ENCODE measurements at places on chromosomes 2 and 18.

DNA sequence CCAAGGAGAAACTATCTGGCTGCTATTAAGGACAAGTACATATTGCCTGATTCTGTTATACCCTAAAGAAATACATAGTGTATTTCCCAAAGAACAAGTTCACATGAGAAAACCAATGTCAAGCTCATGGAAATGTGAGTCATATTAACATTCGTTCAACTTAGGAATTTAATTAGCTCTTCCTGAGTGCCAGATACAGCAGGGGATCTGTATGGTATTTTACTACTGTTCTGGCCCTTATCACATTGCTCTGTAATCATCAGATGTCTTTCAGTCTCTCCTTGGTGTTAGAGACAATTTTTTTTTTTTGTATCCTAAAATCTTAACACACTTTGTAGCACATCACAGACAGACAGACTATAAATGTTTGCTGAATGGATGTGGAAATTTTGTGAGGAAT, 395.0 kb upstream of the CRIM1 start:
- DNase-seq, result no peak

- peak; percentile 4 for DNase-seq
Measured at GRCh38 chr2:67846370-67847070, 216.3 kb downstream of the C1D start.

GRCh38 chr2:164450278-164450677, 171.0 kb downstream of the GRB14 start:
- DNase-seq, result no peak

DNA sequence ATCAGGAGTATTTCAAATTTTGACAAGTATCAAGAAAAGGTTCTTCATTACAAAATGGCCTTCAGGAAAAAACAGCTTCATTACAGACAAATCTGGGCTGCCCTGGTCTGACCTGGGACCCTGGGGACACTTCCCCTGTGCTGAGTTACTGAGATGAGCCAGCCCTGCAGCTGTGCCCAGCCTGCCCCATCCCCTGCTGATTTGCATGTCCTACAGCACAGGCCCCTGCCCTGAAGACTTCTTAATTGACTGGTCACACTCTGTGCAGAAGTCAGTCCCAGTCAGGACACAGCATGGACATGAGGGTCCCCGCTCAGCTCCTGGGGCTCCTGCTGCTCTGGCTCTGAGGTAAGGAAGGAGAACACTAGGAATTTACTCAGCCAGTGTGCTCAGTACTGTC, 235.1 kb downstream of the ANKRD36B start:
- no peak for DNase-seq

DNA sequence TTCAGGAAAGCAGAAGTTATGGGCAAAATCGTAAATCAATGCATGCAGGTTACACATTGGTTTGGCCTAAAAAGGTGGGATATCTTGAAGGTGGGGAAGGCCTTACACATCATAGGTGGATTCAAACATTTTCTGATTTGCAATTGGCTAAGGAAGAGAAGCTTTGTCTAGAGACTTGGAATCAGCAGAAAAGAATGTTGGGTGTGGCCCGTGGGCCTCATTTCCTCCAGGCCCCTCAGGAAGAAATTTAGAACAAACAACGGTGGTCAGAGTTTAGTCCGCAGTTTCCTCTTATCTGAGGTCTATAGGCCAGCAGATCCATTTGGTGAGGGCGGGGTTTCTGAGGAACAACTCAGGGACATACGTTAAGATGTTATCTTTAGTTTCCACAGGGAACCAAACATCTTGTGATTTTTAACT, 50.9 kb upstream of the AFF3 start:
- no peak for DNase-seq

- no peak for DNase-seq
Measured at GRCh38 chr18:11119550-11119949, 29.8 kb downstream of the PIEZO2 start.

GRCh38 chr2:108922141-108922915, 66.7 kb downstream of the EDAR start:
- no peak for DNase-seq

DNA sequence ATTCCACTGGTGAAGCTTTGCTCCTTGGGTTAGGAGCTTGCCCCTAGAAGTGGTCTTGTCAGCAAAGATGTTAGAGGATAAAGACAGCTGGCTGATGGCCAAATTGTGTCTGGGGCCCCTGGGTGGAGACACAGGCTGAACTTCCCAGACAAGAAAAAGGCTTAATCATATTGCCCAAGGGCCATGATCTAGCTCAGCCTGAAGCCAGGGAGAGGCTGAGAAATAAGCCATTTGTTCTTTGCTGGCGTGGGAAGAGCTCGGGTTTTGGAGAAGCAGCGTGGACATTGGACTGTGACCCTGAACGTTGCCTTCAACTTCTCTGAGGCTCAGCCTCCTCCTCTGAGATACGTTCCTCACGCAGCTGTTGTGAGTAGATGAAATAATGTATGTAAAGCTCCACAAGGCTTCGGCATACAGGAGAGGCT, 153.0 kb downstream of the ZFP36L2 start:
- DNase-seq, result no peak

- no peak for DNase-seq
Measured at GRCh38 chr18:6018671-6019070, 123.3 kb upstream of the TMEM200C start.

DNA sequence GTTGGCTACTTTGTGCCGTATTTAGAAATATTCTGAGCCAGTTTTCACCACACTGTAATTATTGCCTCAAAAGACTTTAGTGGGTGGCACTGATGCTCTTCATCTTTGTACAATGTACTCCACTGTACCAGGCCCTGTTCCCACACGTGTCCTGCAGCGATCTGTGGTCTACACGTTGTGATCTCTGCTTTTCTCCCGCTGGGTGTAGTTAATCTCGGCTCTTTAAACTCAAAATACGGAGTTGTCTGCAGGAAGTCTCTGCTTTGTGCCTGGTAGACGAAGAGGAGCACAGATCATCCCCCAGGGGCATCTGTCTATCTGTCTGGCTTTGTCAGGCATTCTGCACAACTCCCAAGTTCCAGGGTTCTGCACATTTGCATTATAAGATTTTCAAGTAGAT, 12.1 kb upstream of the GREB1 start:
- no peak for DNase-seq

GRCh38 chr2:128623776-128624761, 305.4 kb upstream of the HS6ST1 start:
- no peak for DNase-seq

- no peak for DNase-seq
Measured at GRCh38 chr2:19728125-19728524, 173.7 kb downstream of the TTC32 start.

GRCh38 chr2:8247905-8248622, 433.8 kb upstream of the ID2 start:
- no peak for DNase-seq

DNA sequence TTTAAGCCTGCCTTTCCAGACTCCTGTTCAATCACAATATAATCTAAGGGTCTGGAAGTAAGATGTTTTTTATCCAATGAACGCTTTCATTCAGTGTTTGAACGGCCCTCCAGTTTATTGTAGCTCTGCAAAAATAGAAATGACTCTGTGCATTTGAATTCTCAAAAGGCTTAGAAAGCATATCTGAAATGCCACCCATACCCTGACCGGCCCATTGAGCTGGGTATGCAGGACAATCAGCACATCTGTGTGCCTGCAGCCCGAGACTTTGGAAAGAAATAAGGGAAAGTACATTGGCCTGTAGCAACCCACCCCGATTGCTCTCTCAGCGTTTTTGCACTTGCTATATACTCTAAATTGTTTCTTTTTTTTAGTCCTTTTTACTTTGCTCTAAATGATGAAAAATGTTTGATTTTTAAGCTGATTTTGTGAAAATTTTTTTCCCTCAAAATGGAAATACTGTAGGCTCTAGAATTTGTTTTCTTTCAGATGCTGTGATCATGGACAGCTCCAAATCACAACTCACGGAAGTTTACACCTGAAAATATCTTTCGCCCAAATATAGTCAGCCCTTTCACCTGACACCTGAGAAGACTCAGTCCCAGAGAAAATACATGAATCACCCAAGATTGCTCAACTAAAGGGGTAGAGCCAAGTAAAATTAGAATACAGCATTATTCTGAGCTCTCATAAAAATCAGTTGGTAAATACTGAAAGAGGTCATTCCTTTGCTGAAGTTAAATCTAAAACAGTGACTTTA, 194.5 kb upstream of the SIX3 start:
- no peak for DNase-seq

- no peak for DNase-seq
Measured at GRCh38 chr2:105287692-105288091, 41.8 kb downstream of the TGFBRAP1 start.

GRCh38 chr2:85802354-85803103, 48.7 kb downstream of the ATOH8 start:
- no peak for DNase-seq

Data from nucleus accumbens (tissue), 56 donors.